A549 treated with AZD2906 at 1 μM for 4 hours (cell line): ENCODE measurements at places on chromosomes 6 and 20. TPM values are rescaled to one million over a fixed set of nuclear protein-coding genes. Genes with fewer than 3 reads are reported as not detected.

Gene PLEKHG1
- 0.45 to 0.91 TPM (median 0.66 TPM) in 5 replicates for total RNA-seq

Gene WASF1
- 9.1 to 12.1 TPM (median 11.6 TPM) in 5 replicates for total RNA-seq

Gene CDH22
- 0.02 to 0.10 TPM (median 0.03 TPM) in 4 of 5 replicates, not detected in the other for total RNA-seq

Gene MYH7B
- total RNA-seq: 0.05 to 0.20 TPM (median 0.09 TPM) in 5 replicates

Gene VIP
- not detected in 5 replicates for total RNA-seq

Gene PPP1R14C
- total RNA-seq: 3.4 to 4.0 TPM (median 3.5 TPM) in 5 replicates

Gene SEL1L2
- not detected in 5 replicates for total RNA-seq

Gene ZNF165
- total RNA-seq: 0.74 to 0.99 TPM (median 0.85 TPM) in 5 replicates

Gene OR12D3
- total RNA-seq: not detected in 5 replicates

Gene KCNK5
- total RNA-seq: 1.2 to 1.4 TPM (median 1.3 TPM) in 5 replicates

Gene RNF39
- total RNA-seq: 0.03 to 0.06 TPM (median 0.05 TPM) in 4 of 5 replicates, not detected in the other

Gene MMP24
- 26.7 to 31.9 TPM (median 30.4 TPM) in 5 replicates for total RNA-seq

Gene EPM2A
- 2.2 to 3.3 TPM (median 2.8 TPM) in 5 replicates for total RNA-seq

Gene FAXC
- 5.9 to 7.8 TPM (median 6.1 TPM) in 5 replicates for total RNA-seq

Gene CGAS
- 3.6 to 4.3 TPM (median 4.2 TPM) in 5 replicates for total RNA-seq

Gene ABHD16B
- total RNA-seq: not detected in 5 replicates

Gene C20orf204
- 0.10 to 0.56 TPM (median 0.41 TPM) in 5 replicates for total RNA-seq

Gene SLC22A16
- 0.21 TPM in 1 of 5 replicates, not detected in the others for total RNA-seq

Gene APOBEC2
- not detected in 5 replicates for total RNA-seq

Gene EYA2
- total RNA-seq: 1.8 to 2.6 TPM (median 2.3 TPM) in 5 replicates

Gene LCA5
- 0.32 to 0.93 TPM (median 0.52 TPM) in 5 replicates for total RNA-seq

Gene ADIG
- total RNA-seq: not detected in 5 replicates

Gene ZSCAN16
- 3.6 to 4.7 TPM (median 4.0 TPM) in 5 replicates for total RNA-seq

Gene CDSN
- 0.03 to 0.06 TPM (median 0.05 TPM) in 4 of 5 replicates, not detected in the other for total RNA-seq

Gene SYCP2L
- 1.4 to 2.3 TPM (median 1.9 TPM) in 5 replicates for total RNA-seq

Gene HS3ST5
- not detected in 5 replicates for total RNA-seq

Gene RIPOR3
- total RNA-seq: 0.02 to 0.03 TPM (median 0.03 TPM) in 4 of 5 replicates, not detected in the other

Gene CPXM1
- total RNA-seq: 0.03 TPM in 1 of 5 replicates, not detected in the others

Gene WFDC10B
- not detected in 5 replicates for total RNA-seq

Gene FAM209B
- 0.20 to 0.40 TPM (median 0.33 TPM) in 5 replicates for total RNA-seq

Gene POU3F2
- total RNA-seq: 0.01 to 0.02 TPM in 2 of 5 replicates, not detected in the others

Gene HLA-DQB2
- total RNA-seq: not detected in 5 replicates

Gene CTCFL
- total RNA-seq: 0.02 TPM in 2 of 5 replicates, not detected in the others

Gene PRSS35
- 0.06 to 0.14 TPM (median 0.06 TPM) in 5 replicates for total RNA-seq

Gene DCDC2
- 1.9 to 3.8 TPM (median 2.1 TPM) in 5 replicates for total RNA-seq

Gene SLC22A1
- total RNA-seq: 0.73 to 2.3 TPM (median 1.7 TPM) in 5 replicates

Gene C20orf141
- total RNA-seq: 0.23 to 0.49 TPM (median 0.31 TPM) in 4 of 5 replicates, not detected in the other

Gene SLC22A7
- total RNA-seq: not detected in 5 replicates

Gene PNPLA1
- not detected in 5 replicates for total RNA-seq

Gene PHF3
- total RNA-seq: 7.3 to 12.4 TPM (median 8.5 TPM) in 5 replicates

Gene GABRR2
- total RNA-seq: 0.03 to 0.11 TPM (median 0.07 TPM) in 5 replicates

Gene PACRG
- 0.06 to 0.18 TPM in 2 of 5 replicates, not detected in the others for total RNA-seq

Gene BPIFA2
- total RNA-seq: 0.11 TPM in 1 of 5 replicates, not detected in the others

Gene RCAN2
- 0.02 TPM in 1 of 5 replicates, not detected in the others for total RNA-seq

Gene SLA2
- total RNA-seq: 0.06 to 0.15 TPM (median 0.13 TPM) in 5 replicates

Gene RIPOR2
- total RNA-seq: 0.58 to 0.81 TPM (median 0.78 TPM) in 5 replicates
